Activated CD4-positive, alpha-beta T cell treated with anti-CD3 and anti-CD28 coated beads, Interleukin-2, amount 50 U/mL, for 48 hours (primary cell): ENCODE measurements at places on chromosomes 4 and X.

DNA sequence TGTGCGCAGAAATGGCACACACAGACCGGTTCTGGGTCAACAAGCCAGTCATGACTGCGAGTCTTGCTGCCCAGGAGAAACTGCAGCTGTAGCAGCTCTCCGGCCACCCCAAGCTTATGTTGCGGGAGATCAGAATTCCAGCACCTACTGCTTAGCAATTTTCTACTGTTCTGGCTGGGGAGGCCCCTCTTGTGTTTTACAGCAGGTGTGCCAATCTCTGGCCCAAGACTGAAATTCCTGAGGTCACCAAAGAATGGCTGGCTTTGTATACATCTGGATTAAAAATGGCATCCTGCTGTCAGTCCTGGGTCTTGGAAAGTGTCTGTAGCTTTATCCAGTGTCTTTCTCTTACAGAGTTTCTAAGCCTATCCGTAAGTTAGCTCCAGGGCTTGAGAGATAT is 68.9 kb upstream of the TRAM1L1 start:
- no peak for DNase-seq

DNA sequence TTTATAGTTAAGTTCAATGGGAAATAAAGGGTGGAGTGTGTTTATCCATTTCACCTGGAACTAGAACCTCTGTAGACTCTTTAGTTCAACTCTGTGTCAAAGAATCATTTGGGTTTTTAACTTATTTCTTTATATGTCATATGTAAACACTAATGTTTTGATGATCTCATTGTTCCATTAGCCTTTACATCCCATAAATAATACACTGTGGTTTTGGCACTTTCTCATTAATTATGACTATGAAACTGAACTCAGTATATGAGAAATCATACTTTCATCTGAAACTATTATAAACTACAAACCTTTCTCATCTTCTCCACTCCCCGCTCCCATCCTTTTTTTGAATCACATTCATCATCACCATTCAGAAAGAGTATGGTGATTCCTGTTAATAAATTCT is 31.0 kb downstream of the F8 start:
- no peak for DNase-seq

DNA sequence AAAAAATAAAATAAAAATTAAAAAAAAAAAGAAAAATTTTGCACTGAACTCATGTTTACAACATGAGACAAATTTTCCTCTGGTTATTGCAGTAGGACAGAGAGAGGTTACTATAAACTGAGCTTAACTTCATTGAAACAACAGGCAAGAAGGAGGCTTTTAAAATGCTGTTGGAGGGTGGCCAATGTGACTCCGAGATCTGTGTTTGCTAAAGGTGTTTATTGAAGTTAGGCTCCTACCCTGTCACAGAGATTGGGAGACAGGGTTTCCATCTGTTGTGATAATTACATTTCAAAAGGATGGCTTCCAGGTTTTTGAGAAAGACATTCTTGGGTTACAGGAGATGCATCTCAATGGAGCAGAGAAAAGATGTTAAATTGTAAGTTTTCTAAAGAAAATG is 370.5 kb upstream of the HS3ST1 start:
- DNase-seq = no peak

DNA sequence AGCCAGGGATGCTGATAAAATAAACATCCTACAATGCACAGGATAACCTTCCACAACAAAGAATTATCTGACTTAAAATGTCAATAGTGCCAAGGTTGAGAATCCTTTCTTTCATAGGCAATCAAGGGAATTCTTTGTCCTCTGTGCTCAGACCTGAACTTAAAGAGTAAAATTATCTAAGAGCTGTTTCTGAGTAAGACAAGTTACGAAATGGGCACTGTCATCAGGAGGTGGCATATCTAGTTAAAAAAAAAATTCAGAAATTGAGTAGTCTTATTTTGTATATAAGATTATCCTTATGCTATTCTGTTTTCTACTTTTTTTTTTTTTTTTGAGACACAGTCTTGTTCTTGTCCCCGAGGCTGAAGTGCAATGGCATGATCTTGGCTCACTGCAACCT is 3.3 kb upstream of the RAB33B start:
- DNase-seq = no peak

- DNase-seq = no peak
Observed at GRCh38 chrX:129754056-129755024, 15.6 kb downstream of the XPNPEP2 start.

GRCh38 chr4:71259911-71260331 is 78.9 kb upstream of the SLC4A4 start:
- no peak for DNase-seq

DNA sequence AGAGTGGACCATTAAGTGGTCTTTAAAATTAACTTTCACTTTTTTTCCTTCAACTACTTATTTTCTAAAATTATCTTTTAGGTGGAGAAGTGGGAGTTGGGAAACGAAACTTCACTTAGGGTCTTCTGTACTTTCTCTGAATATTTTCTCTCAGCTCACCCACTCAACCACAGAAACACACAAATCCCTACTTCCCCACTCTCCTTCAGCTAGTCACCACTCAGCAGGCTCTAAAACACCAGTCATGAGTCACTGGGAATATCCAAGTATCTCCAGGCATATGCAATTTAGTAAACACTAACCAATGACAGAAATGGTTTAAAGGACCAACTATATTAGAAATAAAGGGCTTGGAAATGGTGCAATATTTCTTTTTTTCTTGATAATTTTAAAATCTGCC is 153.0 kb upstream of the RPS6KA6 start:
- DNase-seq = no peak

GRCh38 chr4:66693694-66694093 is 851.6 kb downstream of the CENPC start:
- DNase-seq = no peak

GRCh38 chr4:71231129-71232055 is 107.4 kb upstream of the SLC4A4 start:
- DNase-seq = no peak

GRCh38 chrX:129689796-129690195 is 35.0 kb upstream of the APLN start:
- no peak for DNase-seq

- DNase-seq = no peak
Observed at GRCh38 chrX:16544969-16545368, 105.0 kb upstream of the S100G start.

DNA sequence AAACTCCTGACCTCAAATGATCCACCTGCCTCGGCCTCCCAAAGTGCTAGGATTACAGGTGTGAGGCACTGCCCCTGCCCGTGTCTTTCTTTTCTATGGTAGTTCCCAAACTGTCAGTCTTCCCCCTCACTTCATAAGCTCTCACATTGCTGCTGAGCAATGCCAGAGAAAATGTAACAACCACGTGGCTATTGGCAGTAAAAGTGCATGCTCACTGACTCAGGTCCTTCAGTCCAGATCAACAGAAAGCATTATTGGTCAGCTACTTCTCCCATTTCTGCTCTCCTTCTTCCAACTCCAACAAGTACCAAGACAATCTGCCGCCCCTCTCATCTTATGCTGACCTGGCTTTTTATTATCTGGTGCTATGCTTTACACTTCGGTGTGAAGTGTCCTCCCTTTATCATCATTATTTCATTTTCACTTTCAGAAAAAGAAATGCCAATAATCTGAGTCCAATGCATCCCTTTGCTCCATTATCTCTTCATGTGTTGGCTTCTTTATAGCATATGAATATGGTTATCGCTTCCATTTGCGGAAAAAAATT is 133.8 kb upstream of the UGT8 start:
- DNase-seq = no peak

- no peak for DNase-seq
Observed at GRCh38 chr4:146359771-146360170, 145.4 kb downstream of the REELD1 start.

- no peak for DNase-seq
Observed at GRCh38 chr4:107643021-107643420, 77.0 kb downstream of the PAPSS1 start.

DNA sequence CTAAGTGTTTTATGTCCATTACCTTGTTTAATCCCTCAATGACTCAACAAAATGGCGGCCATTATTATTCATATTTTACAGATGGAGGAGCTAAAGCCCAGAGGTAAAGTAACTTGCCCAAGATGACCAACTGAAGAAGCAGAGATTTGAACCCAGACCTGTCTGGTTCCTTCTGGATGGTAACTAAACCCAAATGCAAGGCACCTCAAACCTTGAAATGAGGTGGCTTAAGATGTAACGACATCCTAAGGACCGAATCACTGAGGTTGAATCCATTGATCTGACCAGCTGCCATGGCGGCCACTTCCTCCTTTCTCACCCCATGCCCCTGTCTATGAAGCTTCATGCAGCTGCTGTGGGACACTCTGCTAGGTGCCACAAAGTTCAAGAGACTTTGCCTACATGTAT is 932 bp downstream of the TLR10 start:
- no peak for DNase-seq

- DNase-seq = no peak
Observed at GRCh38 chr4:182139491-182139890, 103.7 kb upstream of the TENM3 start.

- DNase-seq = no peak
Observed at GRCh38 chr4:144739511-144740033, 93.6 kb downstream of the HHIP start.

GRCh38 chrX:7109838-7110793 is 37.4 kb upstream of the STS start:
- no peak for DNase-seq

DNA sequence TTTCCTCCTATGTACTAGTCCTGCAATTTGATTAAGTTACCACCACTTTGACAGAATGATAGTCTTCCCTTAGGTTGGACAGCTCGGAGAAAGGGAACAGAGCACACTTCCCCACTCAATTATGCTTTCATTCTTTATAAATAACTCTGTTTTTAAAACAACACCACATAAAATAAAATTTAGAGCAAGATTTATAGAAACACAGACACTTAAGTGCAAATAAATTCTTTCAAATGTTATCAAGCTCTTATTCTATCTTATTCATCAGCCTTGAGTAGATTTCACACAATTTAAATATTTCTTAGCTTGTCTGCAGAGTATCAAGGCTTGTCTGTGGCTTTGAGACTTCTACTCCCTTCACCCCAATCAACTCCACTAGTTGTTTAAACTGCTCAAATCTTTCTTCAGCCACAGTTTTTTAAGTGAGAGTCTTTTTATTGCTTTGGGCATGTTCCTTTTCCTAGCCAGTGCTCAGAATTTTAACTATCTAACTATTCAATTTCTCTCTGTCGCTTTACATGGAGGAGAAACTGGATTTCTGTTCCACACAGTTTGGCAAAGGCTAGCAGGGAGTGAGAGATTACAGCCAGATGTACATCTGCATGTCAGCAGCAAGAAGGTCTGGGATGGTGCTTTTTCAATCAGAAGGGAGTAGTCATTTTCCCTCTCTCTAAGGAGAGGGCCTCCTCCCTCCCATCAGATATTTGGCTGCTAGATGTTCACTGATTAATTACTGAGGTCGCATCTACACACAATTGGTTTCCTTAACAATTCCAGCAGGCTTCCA is 53.1 kb upstream of the PLAC1 start:
- no peak for DNase-seq

- DNase-seq = no peak
Observed at GRCh38 chr4:137283737-137284136, 248.6 kb downstream of the PCDH18 start.

GRCh38 chr4:83920375-83920774 is 384.5 kb downstream of the GPAT3 start:
- no peak for DNase-seq

DNA sequence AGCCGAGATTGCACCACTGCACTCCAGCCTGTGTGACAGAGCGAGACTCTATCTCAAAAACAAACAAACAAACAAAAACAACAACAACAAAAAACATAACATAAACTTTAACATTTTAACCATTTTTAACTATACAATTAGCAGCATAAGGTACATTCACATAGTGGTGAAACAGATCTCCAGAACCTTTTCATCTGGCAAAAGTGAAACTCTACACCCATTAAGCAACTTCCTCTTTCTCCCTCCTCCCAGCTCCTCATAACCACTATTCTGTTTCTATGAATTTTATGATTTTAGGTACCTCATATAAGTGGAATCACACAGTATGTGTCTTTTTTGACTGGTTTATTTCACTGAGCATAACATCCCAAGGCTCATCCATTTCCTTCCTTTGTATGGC is 103.6 kb downstream of the FAM13A start:
- no peak for DNase-seq

DNA sequence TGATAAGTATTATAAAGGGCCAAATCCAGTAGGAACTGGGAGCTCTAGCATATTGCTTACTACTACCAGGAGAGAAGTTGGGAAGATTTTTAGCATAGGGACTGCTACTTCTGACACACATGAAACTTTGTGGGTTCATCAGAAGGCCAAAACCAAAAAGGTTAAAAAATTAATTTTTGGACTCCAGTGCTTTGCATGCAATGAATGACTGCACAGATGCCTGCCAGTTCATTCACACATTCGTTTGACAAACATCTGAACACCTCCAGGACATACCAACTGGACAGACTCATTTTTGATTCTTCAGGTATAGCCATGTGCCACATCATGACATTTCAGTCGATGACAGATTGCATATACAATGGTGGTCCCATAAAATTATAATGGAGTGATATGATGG is 79.8 kb downstream of the MID1IP1 start:
- no peak for DNase-seq

- no peak for DNase-seq
Observed at GRCh38 chr4:25813448-25814106, 49.2 kb downstream of the SEL1L3 start.

- no peak for DNase-seq
Observed at GRCh38 chr4:84218031-84218430, 281.1 kb downstream of the NKX6-1 start.

- DNase-seq = no peak
Observed at GRCh38 chr4:188485906-188486305, 346.7 kb downstream of the TRIML1 start.

DNA sequence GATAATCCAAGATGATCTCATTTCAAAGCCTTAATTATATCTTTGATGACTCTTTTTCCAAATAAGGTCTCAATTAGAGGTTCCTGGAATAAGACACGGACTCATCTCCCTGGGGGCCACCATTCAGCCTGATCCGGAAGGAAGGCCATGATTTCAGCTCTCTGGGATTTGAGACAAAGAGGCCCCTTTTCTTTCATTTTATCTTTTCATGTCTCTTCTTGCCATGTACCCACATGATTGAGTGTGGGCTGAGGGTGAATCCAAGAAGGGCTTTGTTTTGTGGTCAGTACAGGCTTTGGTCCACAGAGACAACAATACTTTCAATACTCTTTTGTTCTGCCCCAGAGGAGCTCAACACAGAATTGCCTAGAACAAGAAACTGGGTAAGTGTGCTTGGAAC is 261.2 kb downstream of the TRIML1 start:
- DNase-seq = no peak

GRCh38 chr4:137819964-137820383 is 287.7 kb upstream of the PCDH18 start:
- no peak for DNase-seq
